ENCODE measurements at places on chromosomes 11 and 22. TPM values are rescaled to one million over a fixed set of nuclear protein-coding genes. Genes with fewer than 3 reads are reported as not detected.

Gene ATL3
- 30.3 TPM for total RNA-seq

Gene CECR2
- total RNA-seq = 0.14 TPM

Gene JAM3
- total RNA-seq = 4.4 TPM

Gene IGLL1
- total RNA-seq = not detected

Gene DEUP1
- total RNA-seq = not detected

Gene OR51B2
- total RNA-seq = not detected

Gene OVCH2
- not detected for total RNA-seq

Gene MALAT1
- total RNA-seq = 84.6 TPM

Gene ZP1
- total RNA-seq = 0.22 TPM

Gene UVRAG
- 10.4 TPM for total RNA-seq

Gene MAPK8IP2
- 3.7 TPM for total RNA-seq

Gene PHETA2
- total RNA-seq = not detected

Gene TCN2
- total RNA-seq = 5.2 TPM

Gene ZNF280B
- total RNA-seq = 1.4 TPM

Gene OR52I1
- not detected for total RNA-seq

Gene DMC1
- 1.9 TPM for total RNA-seq

Gene TMEM9B
- total RNA-seq = 34.3 TPM

Gene NOL12
- total RNA-seq = 26.6 TPM

Gene SCARF2
- total RNA-seq = 1.1 TPM

Gene KRTAP5-9
- not detected for total RNA-seq

Gene OR6A2
- total RNA-seq = not detected

Gene DBX1
- not detected for total RNA-seq

Gene OR52B2
- total RNA-seq = not detected

Gene OR51Q1
- total RNA-seq = not detected

Gene SCN4B
- total RNA-seq = not detected

Gene APOA4
- not detected for total RNA-seq

Gene MEI1
- not detected for total RNA-seq

Gene TMEM138
- total RNA-seq = 94.0 TPM

Gene GLYATL2
- not detected for total RNA-seq

Gene RIMBP3C
- total RNA-seq = 0.13 TPM

Gene TESMIN
- total RNA-seq = 6.7 TPM

Gene SERPING1
- 0.91 TPM for total RNA-seq

Gene QSER1
- 15.8 TPM for total RNA-seq

Gene C11orf91
- 1.5 TPM for total RNA-seq

Gene CST6
- not detected for total RNA-seq

Gene ESAM
- total RNA-seq = 13.1 TPM

Gene GALNT18
- total RNA-seq = 23.6 TPM

Gene OR52I2
- total RNA-seq = not detected

Gene GSTT2B
- total RNA-seq = 0.39 TPM

Gene RNF214
- total RNA-seq = 12.5 TPM

Gene PRR5L
- total RNA-seq = 15.1 TPM

Gene CDC42EP1
- total RNA-seq = 30.8 TPM

Gene TMEM191C
- total RNA-seq = 1.4 TPM

Gene TMEM191B
- total RNA-seq = 2.3 TPM

Gene BIRC2
- total RNA-seq = 28.6 TPM

Gene PVALB
- total RNA-seq = not detected

Gene OR8B4
- not detected for total RNA-seq

Gene OR5A1
- not detected for total RNA-seq

Gene CDC42BPG
- total RNA-seq = 1.5 TPM

Gene RTN4RL2
- total RNA-seq = 99.6 TPM

Gene BIK
- total RNA-seq = 2.1 TPM

Gene LRP5
- total RNA-seq = 30.9 TPM

Gene PTPN5
- total RNA-seq = not detected

Gene OR5P2
- not detected for total RNA-seq

Gene SCGB1A1
- not detected for total RNA-seq

Gene SLN
- total RNA-seq = 1.7 TPM

Gene PKDREJ
- not detected for total RNA-seq
